ENCODE measurements at places on chromosomes 11 and 22. TPM values are rescaled to one million over a fixed set of nuclear protein-coding genes. Genes with fewer than 3 reads are reported as not detected.

DNA sequence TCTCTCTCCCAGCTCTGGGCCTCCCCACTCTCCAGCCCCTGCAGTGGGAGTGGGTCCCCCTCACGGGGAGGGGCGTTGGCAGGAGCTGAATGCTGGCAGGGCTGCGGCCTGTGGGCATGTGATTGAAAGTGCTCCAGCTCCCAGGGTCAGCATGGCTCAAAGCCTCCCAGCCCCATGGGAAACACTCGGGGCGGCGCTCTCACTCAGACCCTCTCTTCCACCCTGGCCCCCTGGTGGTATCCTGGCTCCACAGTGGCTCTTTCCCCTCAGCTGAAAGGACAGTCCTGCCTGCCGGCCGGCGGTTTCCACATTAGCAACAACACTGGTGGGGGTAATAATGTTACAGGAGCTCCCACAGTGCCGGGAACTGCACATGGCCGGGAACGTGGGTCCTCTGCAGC is 35.5 kb downstream of the POLR3H start:
- DNase-seq, result no peak

DNA sequence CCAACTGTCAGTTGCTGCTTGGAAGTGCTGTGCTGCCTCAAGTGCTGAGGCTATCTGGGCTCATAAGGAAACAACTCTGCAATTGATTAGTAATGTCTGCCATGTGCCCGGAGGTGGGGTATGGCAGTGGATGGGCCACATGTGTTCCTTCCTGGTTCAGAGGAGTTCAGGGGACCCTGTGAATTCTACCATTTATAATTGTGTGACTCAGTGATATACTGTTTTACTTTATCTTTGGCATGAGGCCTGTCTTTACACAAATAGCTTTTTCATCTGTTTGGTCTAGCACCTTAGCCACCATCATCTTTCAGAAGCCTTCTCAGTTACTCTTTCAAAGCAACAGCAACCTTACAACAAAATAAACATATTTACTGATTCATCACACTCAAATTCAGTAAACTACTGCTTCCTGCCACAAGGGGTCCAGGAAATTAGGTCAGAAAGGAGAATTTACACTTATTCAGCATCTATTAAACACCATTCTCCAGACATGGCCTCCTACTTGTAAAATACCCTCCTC is 20.9 kb downstream of the DKK3 start:
- DNase-seq, result peak; percentile 86

DNA sequence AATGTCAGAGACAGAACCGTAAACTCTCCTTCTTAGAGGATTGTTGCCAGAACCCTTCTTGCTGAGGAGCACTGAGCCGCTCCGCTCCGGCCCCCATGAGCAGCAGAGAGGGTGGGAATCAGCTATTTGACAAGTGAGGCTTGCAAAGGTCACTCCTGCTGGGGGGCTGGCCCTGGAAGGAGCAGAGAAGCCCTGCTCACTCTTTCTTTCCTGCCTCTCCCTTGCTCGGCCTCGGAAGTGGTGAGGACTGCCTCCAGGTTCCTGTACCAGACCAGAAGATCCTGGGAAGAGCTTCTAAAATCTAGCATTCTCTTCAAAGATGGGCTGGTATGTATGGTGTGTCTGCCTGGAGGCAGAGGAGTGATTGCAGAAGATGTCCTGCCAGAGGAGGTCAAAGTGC is 168.6 kb upstream of the NECTIN1 start:
- DNase-seq, result no peak

The SCGB2A2 gene
- not detected for total RNA-seq

The BIK gene
- 1.1 TPM for total RNA-seq

Measured in M059J (cell line).